Fibroblast of lung (primary cell): ENCODE measurements at places on chromosomes 7 and 10.

- no peak for DNase-seq
Observed at GRCh38 chr10:16565604-16566003, 43.9 kb upstream of the C1QL3 start.

GRCh38 chr7:22718200-22718711 is 8.7 kb upstream of the IL6 start:
- DNase-seq = peak; percentile 97

DNA sequence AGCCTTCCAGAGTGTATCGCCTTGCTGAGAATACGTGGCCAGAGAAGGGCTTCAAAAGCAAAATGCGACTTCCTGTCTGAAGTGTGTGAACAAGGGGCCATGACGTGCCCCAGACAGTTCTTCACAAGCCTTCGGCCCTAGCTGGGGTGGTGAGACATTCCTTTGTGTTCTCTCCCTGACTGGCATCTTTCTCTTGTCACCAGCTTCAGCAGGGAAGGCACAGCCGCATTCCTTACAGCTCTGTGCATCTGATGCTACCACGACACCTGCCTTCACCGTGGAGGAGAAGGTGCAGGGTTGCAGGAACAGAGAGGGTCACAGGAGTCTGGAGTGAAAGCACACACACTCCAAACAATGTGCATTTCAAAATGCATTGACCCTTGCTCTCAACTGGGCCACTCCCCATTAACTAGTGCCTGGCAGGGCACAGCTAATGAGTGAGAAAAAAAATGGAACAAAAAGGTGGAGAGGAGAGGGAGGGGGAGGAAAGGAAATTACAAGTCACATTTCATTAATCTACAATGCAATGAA is 93.4 kb downstream of the GPR26 start:
- no peak for DNase-seq

DNA sequence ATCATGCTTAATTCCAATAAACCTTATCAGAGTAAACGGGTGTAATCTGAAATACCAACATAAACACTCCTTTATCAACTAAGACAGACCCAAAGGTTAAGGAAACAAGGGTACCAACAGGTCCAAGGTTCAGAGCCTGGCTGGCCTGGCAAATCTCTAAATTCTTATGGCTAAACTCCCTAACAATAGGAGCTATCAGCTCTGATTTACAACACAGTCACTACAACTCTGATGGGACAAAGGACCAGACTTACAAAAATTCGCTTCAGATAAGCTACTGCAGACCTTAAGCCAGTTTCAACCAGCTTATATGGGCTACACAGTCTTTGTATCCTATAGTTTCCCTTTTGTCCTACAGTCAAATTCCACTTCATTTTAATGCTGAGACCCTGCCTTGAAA is 381.9 kb downstream of the ZWINT start:
- DNase-seq = no peak

DNA sequence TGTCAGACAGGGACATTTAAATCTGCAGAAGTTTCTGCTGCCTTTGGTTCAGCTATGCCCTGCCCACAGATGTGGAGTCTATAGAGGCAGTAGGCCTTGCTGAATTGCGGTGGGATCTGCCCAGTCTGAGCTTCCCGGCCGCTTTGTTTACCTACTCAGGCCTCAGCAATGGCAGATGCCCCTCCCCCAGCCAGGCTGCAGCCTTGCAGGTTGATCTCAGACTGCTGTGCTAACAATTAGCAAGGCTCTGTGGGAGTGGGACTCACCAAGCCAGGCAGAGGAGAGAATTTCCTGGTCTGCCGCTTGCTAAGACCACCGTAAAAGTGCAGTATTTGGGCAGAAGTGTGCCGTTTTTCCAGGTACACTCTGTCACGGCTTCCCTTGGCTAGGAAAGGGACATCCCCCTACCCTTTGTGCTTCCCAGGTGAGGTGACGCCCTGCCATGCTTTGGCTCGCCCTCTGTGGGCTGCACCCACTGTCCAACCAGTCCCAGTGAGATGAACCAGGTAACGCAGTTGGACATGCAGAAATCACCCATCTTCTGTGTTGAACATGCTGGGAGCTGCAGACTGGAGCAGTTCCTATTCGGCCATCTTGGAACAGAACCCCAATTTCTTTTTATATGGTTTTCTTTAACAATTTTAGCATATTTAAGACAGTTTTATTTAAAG is 28.4 kb upstream of the VWDE start:
- no peak for DNase-seq

GRCh38 chr7:131637859-131638258 is 81.4 kb upstream of the PODXL start:
- no peak for DNase-seq

DNA sequence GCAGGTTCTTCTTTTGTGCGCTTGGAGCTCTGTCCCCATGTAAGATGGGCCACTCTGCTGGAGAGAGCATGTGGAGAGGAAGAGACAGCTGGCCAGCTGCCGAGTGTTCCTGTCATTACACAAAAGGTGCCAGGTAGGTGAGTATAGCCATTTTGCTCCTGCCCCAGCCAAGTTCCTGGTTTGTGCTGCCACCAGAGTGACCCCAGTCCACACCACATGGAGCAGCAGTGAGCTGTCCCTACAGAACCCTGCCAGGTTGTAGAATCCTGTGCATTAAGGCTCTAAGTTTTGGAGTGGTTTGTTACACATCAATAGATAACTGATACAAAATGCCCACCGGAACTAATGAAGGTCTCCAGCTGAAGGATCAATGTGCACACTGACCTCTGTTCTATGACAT is 84.6 kb upstream of the GHITM start:
- DNase-seq = no peak

GRCh38 chr7:72406820-72407403 is 5.2 kb downstream of the CALN1 start:
- DNase-seq = no peak

- DNase-seq = peak; percentile 65
Observed at GRCh38 chr7:96075510-96076349, 246.2 kb downstream of the SLC25A13 start.

GRCh38 chr10:77241350-77241725 is 396.3 kb downstream of the KCNMA1 start:
- DNase-seq = no peak

GRCh38 chr7:120259386-120259785 is 13.6 kb upstream of the KCND2 start:
- peak; percentile 39 for DNase-seq

DNA sequence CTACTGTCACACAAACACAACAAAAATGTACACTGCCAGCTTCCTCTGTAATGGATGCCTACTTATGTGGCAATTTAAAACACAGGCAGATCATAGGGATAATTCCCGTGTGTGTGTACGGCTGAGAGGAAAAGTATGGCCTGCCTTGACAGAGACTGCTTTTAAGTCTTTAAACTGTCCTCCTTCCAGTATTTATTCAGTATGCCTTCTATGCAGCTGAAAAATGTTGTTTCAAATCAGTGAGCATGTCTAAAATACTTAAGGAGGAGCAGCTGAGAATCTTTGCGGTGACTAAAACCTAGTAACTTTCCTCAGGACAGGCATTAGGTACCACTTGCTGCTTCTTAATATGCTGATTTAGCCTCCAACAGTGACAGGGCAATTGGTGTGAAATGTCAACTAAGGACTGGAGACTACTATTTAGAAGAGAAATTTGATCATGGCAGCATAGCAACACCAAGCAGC is 126.3 kb downstream of the CACNA2D1 start:
- DNase-seq = no peak

DNA sequence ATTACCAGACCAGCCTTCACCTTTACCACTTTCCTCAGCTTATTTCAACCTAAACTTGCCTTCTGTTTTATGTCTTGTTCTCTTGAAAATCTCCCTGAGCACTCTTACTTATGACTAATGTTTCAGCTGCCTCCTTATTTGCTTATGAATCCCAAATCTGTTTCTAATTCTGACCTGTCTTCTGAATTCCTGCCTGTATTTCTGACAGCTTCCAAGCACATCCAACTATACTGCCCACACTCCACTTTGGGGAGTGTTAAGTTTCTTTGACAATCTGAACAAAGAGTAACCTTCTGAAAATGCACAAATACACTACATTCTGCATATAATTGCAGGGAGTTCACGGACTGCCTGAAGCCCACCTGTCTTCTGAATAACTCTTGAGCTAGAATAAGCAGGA is 48.7 kb downstream of the ARMC3 start:
- peak; percentile 23 for DNase-seq

DNA sequence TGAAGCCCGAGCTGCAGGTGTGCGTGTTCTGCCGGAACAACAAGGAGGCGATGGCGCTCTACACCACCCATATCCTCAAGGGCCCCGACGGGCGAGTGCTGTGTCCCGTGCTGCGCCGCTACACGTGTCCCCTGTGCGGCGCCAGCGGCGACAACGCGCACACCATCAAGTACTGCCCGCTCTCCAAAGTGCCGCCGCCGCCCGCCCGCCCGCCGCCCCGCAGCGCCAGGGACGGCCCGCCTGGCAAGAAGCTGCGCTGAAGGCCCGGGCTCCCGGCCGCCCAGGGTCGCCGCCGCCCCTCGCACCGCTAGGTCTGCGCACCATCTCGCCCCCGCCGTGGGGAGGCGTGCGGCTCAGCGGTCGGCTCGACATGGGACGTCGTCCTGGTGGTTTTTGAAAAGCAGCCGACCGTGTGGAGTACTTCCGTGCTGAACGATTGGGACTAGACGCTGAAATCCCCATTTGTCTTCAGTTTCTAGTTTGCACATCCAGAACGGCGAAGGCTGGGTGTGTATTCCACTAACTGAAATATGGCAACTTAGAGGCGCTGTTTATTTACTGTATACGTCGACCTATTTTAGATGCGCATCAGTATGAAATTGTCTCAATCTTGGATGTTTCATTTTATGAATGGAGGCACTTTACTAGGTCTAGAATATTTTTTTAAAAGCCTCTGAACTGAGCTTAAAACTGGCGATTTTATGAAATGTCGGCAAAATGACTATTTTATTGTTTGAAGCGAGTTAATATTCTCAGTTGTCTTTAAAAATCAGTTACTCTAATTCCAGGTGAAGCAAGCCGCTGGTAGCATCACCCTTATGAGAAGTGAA is 1.1 kb downstream of the NANOS1 start:
- DNase-seq = peak; percentile 55

- DNase-seq = no peak
Observed at GRCh38 chr7:39421251-39421650, 145.0 kb upstream of the YAE1 start.

DNA sequence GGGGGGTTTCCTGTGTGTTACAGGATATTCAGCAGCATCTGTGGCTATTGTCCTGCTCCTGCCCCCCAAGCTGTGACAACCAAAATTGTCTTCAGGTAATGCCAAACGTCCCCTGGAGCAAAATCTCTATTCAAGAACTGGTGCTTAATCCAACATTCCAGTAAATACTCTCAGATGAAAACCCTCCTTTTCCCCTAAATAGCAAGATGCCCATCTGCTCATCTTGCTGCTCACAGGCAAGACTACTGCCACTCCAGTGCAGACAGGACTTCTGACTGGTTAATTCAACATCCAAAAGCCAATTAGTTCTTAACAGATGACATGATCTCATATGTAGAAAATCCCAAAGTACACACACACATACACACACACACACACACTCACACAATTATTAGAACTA is 20.5 kb upstream of the JAZF1 start:
- DNase-seq = no peak

DNA sequence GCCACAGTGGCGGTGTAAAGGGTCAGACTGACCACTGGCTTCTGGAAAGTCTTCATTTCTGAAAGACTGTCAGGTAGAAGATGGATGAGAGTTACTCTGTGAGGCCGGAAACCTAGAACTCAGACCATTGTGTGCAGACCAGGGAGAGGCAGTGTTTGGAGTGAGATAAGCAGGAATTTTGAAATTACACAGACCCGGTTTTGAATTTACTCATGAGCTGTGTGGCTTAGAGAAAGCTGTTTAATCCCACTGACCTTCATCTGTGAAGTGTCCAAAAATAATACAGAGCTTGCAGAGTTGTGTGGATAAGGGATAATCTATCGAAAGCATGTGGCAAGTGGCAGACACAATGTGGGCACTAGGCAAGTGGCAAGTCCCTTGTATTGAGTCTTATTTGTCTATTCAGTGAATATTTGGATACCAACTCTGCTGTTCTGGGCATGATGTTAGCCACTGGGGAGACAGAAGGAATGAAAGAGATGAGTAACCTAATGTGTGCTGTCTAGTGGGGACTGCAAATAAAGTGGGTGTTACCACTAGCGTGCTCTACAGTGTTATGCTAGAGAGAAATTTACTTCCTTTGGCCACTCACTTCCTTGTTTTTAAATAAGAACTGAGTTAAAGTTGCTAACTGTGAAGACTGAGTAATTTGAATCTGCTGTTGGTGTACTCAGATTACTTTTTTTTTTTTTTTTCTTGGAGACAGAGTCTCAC is 69.4 kb downstream of the KIAA1217 start:
- peak; percentile 76 for DNase-seq

- DNase-seq = no peak
Observed at GRCh38 chr7:50400114-50400513, 50.0 kb downstream of the FIGNL1 start.

- no peak for DNase-seq
Observed at GRCh38 chr10:71015674-71016073, 127.3 kb upstream of the PCBD1 start.

GRCh38 chr7:1569440-1569832 is 396 bp downstream of the PSMG3 start:
- DNase-seq = peak; percentile 14

DNA sequence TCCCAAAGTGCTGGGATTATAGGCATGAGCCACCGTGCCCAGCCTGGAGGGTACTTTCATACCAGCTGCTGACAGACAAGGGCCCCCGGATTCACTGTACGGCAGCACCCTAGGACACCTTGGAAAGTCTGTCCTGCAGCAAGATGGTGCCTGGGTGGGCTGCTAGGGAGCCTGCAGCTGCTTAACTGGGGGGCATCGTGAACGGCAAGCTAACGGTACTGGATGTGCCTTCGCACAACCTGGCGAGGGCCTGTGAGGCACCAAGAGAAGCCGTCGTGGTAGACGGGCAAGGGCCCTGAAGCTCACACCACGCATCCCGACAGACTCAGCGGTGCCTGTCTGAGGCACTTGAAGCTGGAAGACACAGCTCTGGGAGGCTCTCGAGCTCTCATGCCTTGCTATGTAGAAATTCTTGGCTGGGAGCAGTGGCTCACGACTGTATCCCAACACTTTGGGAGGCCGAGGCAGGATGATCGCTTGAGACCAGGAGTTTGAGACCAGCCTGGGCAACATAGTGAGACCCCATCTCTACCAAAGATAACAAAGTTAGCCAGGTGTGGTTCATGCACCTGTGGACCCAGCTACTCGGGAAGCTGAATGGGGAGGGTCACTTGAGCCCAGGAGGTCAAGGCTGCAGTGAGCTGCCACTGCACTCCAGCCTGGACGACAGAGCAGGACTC is 9.4 kb downstream of the BRAT1 start:
- DNase-seq = no peak

DNA sequence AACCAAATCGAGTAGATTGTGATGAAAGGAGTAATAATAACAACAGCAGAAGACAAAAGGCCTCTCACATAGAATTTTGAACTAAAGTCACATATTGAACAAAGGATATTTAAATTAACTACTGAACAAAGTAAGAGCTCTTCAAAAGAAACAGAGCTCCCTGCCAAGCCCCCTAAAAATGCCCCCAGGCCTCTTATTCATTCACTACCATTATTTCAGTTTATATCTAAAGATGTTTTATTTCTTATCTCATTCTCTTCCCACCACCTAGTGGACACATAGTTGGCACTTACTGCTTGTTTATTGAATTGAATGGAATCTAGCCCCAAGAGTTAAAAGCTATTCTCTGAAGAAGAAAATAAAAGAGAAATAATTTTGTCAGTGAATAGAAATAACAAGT is 37.4 kb downstream of the VCL start:
- DNase-seq = peak; percentile 50
